ENCODE measurements at places on chromosomes 16 and 17.

DNA sequence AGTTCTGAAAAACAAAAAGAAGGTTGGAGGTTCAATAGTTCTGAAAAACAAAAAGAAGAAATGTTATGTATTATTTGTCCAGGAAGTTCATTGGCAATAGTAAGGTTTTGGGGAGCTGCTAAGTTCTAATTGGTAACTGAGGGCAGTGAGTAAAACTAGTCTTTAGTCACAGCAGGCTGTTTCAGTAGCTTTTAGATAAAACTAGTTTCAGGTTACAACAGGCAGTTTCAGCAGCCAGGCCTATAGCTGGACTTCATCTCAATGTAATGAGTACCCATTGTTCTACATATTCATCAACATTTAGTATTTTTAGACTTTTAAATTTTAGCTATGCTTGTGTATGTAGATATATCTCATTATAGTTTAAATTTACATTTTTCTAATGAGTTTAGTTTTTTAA lies 639.3 kb downstream of the TOX3 start:
- DNase-seq: no peak

DNA sequence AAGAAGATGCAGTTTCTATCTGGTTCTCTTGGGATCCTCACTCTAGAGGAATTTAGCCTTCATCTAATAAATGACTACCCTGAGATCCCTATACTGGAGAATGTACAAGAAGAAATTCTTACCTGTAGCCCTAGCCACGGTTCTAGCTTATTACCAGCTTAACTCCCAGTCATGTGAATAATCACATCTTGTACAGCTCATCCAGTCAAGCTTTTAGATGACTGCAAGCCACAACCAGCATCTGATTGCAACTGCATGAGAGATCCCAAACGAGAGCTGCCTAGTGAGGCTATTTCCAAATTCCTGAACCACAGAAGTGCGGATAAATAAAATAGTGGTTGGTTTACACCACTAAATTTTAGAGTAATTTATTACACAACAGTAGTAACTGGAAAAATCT lies 196.0 kb upstream of the CPHXL start:
- DNase-seq: no peak

GRCh38 chr17:78785011-78785662 lies 3.1 kb upstream of the CYTH1 start:
- DNase-seq: no peak

- DNase-seq: no peak
Observed at GRCh38 chr16:2713523-2713922, 6.5 kb downstream of the PRSS27 start.

DNA sequence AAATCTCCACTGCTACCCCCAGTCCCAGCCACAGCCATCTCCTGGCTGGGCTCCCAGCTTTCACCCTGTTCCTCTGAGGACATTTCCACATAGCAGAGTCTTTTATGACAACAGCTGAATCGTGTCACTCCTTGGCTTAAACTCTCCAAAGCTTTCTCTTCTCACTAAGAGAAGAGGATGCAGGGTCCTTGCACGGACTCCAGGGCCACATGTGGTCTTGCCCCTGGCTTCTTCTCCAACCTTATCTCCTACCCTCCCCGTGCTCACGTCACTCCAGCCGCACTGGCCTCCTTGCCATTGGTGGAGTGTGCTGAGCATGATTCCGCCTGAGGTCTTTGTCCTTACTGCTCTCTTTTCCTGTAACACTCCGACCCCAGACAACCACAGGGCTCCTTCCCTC lies 39.9 kb upstream of the CCDC182 start:
- no peak for DNase-seq

- DNase-seq: peak; percentile 51
Observed at GRCh38 chr17:48543107-48543853, 1.6 kb downstream of the HOXB2 start.

DNA sequence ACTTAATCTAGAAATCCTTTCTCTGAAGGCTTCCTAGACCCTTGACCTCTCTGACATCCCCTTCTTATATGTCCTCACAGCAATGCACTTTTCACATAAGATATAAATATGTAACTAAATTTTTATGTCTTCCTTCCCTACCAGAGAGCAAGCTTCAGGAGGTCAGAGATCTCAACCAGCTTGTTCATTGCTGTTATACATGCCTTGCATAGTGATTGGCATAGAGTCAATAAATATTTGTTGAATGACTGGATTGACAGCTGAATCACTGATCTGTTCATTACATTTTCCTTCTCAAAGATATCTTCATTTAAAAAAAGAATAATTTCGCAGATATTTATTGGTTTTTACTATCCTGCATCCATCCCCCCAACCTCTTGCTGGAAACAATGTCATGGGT lies 29.5 kb downstream of the HYDIN start:
- no peak for DNase-seq

DNA sequence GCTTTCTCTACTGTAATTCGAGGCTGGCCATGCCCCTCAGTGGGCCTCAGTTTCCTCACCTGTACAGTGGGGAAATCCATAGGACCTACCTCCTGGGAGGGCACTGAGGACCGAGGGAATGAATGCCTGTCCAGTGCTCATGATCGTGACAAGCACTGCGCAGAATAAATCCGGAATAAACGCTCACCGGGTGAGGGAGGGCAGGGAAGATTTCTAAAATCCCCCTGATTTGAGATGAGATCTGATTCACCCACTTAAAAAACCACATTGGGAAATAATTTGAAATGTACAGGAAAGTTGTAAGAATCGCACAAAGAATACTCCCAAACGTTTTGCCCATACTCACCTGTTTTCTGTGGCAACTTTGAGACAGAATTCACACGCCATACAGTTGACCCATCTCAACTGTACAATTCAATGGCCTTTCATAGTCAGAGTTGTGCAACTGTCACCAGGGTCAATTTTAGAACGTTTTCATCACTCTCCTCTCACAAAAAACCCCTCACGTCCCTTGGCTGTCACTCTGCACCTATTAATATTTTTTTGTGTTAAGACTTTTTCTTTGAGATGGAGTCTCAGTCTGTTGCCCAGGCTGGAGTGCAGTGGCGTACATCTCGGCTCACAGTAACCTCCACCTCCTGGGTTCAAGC lies 49.8 kb downstream of the IRF8 start:
- no peak for DNase-seq

DNA sequence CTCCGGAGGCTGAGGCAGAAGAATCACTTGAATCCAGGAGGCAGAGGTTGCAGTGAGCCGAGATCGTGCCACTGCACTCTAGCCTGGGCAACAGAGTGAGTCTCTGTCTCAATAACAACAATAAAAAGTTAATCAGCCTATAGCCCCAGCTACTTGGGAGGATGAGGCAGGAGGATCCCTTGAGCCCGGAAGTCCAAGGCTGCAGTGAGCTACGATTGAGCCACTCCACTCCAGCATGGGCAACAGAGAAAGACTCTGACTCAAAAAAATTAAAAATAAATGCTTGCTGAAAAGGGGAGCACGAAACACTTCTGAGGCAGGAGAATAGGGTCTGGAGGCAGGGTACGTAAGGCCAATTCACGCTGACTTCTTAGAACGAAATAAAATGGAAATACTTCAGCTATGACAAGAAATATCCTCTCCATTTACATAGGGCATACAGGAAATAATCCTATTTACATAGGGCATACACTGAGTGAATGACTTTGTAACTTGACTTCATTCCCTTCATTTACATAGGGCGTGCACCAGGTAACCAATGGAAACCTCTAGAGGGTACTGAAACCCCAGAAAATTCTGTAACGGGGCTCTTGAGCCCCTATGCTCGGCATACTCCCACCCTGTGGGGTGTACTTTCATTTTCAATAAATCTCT lies 3.2 kb upstream of the PRPSAP1 start:
- DNase-seq: no peak

- DNase-seq: no peak
Observed at GRCh38 chr17:75473246-75473645, 16.8 kb downstream of the TMEM94 start.

- no peak for DNase-seq
Observed at GRCh38 chr17:62661337-62661736, 33.9 kb downstream of the MRC2 start.
